ENCODE measurements at places on chromosomes 11 and 22.

DNA sequence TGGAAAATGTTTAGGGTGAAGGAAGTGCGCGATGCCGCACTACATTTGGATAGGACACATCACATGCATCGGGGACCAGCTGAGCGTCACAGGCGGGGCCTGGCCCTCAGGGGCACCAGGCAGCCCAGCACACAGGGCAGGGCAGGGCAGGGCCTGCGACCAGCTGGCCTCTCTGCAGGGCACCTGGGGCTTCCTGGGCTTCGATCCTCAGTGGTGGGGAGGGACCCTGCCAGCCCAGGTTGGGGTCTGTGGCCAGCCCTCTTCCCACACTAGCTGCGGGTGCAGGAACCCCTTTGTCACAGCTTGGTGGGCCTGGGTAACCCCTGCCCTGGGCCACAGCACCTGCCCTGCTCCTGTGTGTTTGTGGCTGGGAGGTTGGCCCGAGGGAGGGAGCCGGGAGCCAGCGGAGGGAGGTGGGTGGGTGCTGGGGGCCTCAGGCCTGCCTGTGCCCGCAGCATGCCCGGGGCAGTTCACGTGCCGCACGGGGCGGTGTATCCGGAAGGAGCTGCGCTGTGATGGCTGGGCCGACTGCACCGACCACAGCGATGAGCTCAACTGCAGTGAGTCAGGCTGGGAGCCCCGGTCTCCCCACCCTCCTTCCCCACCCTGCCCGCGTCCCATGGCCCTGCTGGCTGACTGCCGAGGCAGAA is 37.9 kb downstream of the ST14 start:
- no peak for DNase-seq

DNA sequence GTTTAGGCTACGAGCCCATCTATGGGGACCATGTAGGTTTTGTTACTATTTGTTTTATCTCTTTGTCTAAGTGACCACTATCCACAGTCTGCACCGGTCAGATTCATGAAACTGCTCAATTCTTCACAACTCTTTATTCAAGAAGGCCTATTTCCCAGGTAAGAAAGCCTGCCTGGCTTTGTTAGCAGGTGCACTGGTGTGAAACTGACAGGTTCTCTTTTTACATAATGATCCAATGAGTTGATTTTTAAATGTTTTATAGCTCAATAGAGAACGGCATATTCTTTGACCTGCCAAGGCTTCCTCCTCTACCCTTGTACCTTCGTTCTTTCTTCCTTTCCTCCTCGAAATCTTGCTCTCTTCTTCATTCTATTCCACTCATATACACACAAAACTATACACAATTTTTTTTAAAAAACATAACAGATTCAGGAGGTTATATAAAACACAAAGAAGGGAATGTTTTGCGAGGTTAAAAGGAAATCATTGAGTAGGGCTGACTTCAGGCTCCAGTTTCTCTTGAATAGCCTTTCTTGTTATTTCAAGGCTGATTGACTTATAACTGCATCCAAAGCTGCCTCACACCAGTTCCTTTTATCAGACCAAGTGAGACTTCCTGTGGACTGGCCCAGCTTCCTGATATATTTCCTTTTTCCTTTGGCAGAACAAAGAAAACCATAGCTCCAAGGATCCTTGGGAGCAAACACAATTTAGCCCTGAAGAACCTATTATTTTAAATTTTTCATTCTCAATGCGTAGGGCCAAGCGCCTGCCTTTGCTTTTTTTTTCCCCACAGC is 11.4 kb downstream of the FLI1 start:
- DNase-seq = no peak

GRCh38 chr11:119094816-119095065 is 6.9 kb downstream of the DPAGT1 start:
- peak; percentile 58 for DNase-seq

DNA sequence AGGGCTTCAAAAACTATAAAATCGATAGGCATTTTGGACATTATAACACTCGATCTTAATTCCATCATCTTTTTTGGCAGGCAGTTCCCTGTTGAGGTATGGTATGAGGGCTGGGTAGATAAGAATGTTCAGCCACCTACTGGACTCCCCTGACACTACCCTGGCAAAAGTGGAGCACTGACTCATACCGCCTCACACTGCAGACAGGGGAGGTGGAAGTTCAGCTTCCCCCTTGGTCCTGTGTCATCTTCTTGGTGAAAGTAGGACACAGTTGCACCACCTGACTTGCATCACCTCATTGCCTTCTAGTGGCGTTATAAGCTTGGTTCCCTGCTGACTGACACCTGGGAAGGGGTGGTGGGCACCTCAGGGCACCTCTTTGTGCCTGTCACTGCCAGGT is 30.4 kb downstream of the PAAF1 start:
- DNase-seq = no peak

- no peak for DNase-seq
These were observed 6.9 kb downstream of the FTH1 start for GRCh38 chr11:61960532-61960931.

DNA sequence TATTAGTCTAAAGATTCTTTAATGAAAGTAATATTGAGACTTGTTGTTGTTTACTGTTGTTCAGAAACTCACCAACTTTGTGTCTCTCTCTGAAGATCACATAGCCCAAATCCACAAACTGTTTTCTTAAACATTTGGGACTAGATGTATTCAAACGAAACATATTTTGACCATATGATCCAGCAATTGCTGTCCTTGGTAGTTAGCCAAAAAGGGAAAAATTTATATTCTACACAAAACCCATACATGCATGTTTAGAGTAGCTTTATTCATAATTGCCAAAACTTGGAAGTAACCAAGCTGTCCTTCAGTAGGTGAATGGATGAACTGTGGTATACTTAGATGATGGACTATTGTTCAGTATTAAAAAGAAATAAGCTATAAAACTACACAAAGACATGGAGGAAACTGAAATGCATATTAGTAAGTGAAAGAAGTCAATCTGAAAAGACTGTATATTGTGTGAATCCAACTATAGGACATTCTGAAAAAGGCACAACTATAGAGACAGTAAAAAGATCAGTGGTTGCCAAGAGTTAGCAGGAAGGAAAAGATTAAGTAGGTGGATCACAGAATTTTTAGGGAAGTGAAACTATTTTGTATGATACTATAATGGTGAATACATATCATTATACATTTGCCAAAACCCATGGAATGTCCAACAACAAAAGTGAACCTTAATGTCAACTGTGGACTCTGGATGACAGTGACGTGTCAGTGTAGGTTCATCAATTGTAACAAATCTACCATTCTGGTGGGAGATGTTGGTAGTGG is 442.9 kb downstream of the INSC start:
- DNase-seq = no peak

DNA sequence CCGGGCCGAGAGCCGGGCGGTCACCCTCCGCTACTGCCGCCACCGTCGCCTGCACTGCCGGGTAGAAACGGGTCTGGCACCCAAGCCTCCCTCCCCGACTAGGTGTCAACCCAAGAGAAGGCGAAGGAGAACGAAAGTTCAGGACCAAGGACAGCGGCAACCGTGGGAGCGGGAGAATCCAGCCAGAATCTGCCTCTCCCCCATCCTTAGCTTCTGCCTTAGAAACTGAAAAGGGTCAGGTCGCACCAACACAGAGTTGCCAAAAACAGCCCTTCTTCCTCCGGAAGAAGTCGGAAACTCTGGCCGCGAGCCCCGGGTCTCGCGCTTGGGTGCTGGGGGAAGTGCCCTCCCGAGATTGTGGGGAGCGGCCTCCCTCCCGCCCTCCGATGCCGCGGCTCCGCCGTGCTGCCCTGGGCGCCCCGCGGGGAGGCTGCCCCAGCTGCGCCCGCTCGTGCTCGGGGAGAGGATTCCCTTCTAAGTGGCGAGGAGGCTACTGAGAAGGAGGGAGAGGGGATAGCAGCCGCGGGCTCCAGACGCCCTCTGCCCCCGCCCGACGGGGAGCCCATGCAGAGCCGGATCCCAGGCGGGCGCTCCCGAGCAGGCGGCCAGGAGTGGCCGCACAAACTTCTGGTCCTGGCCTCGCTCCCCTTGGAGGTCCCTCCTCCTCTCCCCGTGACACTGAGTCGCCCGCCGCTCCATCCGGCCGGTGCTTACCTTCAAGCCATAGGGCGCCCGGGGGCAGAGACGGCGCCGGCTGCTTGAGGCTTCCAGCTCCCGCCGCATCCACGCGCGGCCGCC is 637 bp downstream of the DRD2 start:
- no peak for DNase-seq

- no peak for DNase-seq
These were observed 7.3 kb upstream of the SCGB1A1 start for GRCh38 chr11:62411524-62411923.

DNA sequence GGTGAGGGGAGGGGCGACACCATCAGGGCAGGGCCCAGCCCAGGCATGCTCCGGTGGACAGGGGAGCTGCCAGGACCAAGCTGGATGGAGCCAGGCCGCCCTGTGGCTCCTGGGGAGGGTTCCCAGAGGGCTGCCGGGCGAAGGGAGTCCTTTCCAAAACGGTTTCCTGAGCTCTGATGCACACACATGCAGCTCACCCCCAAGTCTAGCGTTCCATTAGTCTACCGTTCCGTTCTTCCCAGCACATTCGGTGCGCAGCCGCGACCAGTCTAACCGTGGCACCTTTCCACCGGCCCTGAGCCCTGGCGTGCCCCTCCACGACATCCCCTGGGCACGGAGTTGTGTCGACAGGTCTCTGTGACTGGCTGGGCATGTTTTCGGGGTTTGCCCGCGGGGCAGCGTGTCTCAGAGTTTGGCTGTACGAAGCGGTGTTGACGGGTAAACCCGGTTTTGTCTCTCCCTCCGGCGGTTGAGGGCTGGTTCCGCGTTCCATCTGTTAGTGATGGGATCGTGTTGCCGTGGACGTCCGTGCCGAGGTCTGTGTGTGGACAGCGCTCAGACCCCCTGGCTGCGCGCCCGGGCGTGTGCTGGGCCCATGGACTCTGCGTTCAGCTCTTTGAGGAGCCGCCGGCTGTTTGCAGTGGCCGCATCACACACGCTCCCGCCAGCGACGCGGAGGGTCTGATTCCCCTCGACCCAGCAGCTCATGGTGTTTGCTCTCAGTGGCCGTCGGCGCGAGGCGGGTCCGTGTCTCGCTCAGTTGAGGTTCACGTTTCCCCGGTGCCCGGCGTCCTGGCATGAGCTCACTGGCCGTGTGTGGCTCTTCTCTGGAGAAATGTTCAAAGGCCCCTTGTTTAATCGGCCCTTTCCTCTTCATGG is 121.2 kb downstream of the IGLL1 start:
- no peak for DNase-seq

DNA sequence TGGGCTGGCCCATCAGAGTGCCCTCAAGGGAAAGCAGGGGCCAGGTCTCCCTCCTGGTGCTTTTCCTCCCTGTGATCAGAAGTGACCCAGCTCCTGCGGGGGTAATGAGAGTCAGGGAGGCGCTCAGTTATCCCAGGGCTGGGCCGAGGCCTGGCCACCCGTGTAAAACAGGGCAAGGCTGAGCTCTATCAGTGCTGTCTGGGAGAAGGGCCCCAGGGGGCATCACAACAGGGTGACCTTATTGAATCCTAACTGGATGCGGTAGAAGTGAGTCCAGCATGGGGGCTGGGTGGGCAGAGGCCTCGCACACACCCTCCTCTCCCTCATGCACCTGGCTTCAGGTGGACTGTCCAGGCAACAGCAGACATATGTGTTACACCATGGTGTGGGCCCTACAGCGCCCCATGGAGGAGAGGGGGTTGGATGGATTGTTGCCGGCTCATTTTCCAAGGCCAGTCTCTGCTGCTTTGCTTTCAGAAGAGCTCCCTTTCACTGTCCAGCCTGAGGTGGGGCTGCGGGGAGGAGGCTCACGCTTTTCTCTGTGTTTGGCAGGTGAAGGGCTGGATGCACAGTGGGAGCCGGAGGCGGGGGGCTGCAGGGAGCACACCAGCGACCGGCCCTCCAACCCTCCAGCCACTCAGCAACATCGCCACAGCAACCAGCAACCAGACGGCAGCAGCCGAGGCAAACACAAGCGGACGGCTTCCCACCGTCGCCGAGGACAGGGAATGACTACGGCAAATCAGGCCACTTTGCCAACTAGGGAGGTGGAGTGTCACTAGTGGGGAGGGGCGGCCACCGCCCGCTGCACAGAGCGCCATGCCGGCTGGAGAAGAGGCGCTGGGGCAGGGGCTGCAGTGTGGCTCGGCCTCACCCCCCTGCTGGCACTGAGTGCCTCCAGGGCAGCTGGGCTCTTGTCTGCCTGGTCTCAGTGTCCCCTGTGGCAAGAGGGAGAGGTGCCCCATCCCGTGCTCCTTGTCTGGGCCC is 24.7 kb downstream of the GNAZ start:
- no peak for DNase-seq

DNA sequence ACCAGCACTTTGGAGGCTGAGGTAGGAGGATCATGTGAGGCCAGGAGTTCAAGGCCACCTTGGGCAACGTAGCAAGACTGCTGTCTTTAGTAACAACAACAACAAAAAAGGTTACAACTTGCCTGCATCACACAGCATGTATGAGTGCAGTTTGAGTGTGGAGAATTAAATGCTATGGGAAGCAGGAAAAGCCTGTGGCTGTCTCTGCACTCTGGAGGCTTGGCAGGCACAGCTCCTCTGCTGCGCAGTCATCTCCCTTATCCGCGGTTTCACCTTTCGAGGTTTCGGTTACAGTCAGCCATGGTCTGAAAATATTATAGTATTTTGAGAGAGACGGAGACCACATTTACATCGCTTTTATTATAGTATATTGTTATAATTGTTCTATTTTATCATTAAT is 2.9 kb downstream of the MICAL2 start:
- no peak for DNase-seq

DNA sequence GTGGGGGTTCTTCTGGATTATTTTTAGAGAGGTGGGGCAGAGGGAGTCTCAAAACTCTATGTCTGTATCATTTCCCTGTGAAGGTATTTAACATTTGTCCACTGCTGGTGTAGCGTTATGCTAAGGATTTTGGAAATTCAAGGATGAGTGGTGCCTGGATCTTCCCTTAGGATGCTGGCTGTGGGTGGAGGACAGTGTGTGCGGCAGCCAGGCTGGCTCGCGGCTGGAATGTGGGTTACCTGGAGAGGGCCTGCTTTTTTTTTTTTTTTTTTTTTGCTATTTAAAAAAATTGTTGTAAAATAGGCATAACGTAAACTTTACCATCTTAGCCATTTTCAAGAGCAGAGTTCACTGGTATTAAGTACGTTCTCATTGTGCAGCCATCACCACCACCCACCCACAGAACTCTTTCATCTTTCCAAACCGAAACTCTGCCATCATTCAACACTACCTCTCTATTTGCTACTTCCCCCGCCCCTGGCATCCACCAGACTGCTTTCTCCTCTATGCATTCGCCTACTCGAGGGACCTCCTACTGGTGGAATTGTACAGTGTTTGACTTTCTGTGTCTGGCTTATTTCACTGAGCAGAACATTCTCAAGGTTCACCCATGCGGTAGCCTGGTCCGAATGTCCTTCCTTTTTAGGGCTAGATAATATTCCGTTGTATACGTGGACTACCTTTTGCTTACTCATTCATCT is 67.1 kb downstream of the PARVB start:
- DNase-seq = no peak
